AML-193 (cell line): ENCODE measurements at places on chromosomes 1 and 21.

DNA sequence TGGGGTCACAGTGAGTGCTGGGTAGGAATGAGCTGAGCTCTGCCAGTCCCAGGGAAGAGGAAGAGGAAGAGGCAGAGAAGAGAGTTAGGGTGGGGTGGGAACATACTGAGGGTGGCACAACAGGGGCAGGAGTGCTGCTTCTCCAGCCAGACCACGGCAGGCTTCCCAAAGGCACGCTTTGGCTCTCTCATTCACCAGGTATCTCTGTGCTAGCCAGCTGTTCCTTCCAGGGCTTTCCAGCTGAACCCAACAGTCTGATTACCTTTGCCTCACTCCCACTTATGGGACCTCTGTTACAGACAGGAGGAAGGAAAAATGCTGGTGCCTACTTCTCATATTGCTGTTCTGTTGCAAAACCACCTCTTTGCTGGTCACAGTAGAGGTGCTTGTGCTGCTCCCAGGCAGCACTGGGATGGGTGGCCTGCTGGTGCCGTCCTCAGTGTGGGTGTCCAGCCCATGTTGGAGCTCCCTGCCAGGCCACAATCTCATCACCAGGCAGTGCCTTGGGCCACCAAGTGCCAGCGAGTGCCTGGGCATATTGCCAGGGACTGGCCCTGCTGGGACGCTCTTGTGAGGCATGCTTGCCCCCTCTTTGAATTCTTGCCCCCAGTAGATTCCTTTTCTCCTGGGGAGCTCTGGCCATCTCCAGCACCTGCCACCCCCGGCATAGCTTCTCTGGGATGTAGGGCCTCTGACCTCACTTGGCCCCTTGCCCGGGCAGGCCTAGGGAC, 2.1 kb downstream of the ADORA1 start:
- no peak for DNase-seq

- no peak for DNase-seq
Observed at GRCh38 chr1:171141688-171142415, 43.2 kb upstream of the FMO2 start.

- DNase-seq, result no peak
Observed at GRCh38 chr1:119542492-119542946, 35.5 kb downstream of the HSD3B1 start.

DNA sequence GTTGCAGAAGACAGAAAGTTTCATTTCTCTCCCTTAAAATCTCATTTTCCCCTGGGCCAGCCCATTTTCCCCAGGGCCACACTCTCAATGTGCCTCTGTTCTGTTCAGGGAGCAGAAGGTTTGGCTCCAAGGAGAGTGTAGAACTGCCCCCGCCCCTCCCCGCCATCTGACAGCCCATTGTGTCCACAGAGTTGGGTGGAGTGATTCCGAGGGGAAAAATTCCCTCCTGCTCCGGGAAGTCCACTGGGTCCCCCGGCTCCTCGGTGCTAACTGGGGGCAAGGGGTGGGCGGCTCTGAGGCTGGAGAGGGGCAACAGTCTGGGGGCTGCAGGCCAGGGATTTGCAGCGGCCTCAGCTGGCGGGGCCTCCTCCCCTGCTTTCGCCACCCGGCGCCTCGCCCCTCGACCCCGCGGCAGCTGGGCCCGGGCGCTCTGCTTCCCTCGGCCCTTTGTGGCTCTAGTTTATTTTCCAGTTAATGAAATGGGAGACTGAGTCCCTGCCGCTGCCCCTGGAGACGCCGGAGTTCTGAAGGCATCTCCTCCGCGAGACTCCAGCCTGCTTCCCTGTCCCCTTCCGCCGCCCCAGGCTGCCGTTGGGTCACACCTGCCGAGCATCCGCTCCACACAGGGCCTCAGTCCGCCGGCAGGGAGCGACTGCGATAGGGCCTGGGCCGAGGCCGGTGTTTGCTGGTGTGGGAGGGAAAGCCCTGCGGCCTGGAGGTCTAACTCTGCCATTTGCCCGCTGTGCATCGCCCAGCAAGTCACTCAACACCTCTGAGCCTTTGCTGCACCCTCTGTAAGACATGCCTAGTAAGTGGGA, 14.7 kb upstream of the KIRREL1 start:
- no peak for DNase-seq

- DNase-seq, result no peak
Observed at GRCh38 chr1:207878939-207879338, 32.0 kb downstream of the CD34 start.

DNA sequence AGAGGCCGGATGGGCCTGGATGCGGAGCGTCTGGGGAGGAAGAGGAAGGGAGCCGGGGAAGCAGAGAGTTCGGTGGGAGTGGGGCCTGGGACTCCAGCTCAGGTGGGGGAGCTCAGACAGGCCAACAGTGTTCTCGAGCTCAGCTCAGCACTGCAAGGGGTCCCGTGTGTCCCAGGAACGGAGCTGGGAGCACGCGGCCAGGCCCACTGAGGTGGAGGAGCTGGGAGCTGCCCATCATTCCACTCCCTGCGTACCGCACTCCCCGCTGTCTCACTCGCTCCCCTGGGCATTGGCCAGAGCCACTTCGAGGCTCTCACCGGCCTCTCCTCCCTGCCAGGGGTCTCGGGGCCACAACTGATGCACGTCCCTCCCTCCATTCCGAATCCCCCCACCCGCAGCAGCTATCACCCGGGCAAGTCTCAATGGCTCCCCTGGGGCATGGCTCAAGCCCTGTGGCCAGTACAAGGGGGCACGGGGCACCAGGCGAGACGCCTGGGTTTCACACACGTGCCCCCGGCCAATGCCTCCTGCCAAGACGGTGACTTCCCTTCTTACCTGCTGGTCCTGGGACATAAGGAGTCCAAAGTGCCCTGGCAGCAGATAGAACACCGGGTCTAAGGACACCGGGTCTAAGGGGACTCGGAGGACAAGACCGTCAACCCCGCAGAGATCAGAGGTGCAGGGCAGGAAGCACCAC, 30.3 kb upstream of the COL6A2 start:
- DNase-seq, result no peak

DNA sequence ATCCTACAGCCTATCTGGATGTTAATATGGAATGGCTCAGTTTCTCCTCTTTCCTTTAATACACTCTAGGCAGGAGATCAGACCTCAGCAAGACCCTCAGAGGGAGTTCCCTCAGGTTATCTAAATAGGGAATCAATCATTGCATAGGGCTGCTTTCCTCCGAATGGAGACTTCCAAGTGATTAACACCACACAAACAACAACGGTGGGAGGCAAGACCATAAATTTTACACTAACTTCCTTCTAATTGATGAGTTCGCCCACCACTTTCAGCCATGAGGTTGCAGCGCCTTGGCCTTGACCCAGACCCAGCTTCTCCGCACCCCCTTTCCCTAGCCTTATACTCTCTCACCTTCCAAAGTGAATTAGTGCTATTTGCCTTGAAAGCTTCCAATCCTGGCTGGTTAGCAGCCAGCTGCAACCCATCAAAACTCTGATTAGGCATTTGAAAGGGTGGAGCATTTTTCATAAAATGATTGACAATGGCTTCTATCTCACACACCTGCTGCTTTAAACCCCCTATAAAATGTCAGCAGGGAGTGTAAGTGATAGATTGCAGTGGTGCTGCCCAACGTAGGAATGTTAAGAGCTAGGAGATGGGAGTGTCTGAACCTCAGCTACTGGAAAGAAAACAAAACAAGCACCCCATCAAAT, 534.9 kb upstream of the USP24 start:
- no peak for DNase-seq

DNA sequence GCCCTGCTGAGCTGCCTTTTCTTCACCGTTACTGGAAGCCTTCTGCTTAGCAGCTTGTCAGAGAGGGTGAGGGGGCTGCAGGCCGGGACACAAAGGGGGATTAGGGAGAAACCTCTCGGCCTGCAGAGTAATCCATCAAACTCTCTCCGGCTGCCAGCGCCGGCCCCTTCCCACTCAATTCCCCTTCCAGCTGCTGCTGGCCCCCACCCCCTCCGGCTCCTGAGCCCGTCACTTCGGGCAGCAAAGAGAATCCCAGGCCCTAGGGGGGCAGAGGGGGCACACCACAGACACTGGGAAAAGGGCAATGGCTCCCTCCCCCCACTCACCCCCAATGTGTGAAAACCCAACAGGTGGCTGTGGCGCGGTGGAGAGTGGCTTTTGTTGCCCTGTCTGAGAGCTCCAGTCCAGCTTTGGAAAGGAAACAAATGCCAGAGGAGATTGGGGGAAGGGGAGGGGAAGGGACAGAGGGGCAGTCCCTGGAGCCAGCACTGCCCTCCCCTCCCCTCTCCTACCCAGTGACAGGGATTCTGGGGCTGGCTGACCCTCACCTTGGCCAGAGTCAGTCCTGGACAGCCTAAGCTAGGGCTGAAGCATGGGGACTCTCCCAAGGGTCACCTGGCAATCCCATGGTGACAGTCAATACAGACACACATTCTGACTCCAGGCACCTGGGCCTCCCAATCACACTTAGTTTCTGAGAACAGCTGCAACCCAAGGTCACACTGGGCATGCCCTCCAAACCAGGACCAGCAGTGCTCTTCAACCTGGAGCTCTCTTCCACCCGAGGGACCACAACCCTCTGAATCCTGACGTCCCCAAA, 9.5 kb downstream of the SLC45A3 start:
- no peak for DNase-seq

- peak; percentile 6 for DNase-seq
Observed at GRCh38 chr21:16082038-16082816, 352.4 kb downstream of the USP25 start.

- no peak for DNase-seq
Observed at GRCh38 chr1:117828201-117828600, 101.2 kb downstream of the GDAP2 start.

GRCh38 chr1:226082959-226083301, 20.4 kb downstream of the H3-3A start:
- DNase-seq, result peak; percentile 29

DNA sequence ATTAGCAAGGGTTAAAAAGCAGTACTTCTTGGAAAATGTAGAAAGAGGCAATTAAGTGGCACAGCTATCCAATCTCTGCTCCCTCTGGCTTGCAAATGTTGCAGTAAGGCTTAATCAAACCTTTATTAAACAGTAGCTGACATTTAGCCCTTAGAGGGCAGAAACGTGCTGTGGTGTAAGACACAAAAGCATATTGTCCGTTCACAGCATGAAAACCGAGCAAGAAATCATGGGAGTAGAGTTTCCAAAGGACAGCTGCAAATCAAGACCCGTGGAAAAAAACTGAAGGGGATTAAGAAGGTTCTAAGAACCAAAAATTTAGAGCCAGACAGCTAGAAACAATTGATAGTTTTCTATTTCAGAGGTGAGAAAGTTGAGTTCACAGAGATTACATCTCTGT, 13.1 kb downstream of the ZP4 start:
- DNase-seq, result no peak

- DNase-seq, result no peak
Observed at GRCh38 chr1:166721145-166721544, 118.1 kb upstream of the POGK start.

- no peak for DNase-seq
Observed at GRCh38 chr1:23194119-23194984, 22.9 kb downstream of the HTR1D start.

GRCh38 chr21:28358702-28359101, 634.0 kb downstream of the LTN1 start:
- no peak for DNase-seq

GRCh38 chr1:197268012-197268411, at the start of gene CRB1:
TSS of gene CRB1 (plus strand) at chr1:197268252. CDS start at chr1:197268413, 161 bp downstream.
- no peak for DNase-seq

GRCh38 chr1:151606384-151606783, 5.5 kb upstream of the SNX27 start:
- DNase-seq, result no peak

DNA sequence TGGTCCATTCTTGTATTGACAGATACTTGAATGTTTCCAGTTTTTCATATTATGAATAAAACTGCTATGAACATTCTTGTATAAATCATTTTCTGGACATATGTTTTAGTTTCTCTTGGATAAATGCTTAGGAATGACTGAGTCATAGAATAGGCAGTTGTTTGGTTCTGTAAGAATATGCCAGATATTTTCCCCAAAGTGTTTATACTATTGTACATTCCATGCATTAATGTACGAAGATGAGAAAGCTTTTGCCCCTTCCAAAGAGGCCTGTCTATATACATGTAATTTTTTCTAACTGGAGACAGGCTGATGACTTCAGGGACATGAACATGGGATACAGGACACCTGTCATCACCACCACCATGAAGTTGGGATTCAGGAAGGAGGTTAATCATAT, 11.3 kb downstream of the NBPF3 start:
- DNase-seq, result no peak
